ENCODE measurements at places on chromosomes 3 and 15.

GRCh38 chr3:157529085-157529484 lies 25.9 kb upstream of the VEPH1 start:
- no peak for DNase-seq

- DNase-seq = no peak
Measured at GRCh38 chr3:115074502-115074901, 72.6 kb downstream of the ZBTB20 start.

- no peak for DNase-seq
Measured at GRCh38 chr15:53106505-53107286, 316.6 kb upstream of the ONECUT1 start.

DNA sequence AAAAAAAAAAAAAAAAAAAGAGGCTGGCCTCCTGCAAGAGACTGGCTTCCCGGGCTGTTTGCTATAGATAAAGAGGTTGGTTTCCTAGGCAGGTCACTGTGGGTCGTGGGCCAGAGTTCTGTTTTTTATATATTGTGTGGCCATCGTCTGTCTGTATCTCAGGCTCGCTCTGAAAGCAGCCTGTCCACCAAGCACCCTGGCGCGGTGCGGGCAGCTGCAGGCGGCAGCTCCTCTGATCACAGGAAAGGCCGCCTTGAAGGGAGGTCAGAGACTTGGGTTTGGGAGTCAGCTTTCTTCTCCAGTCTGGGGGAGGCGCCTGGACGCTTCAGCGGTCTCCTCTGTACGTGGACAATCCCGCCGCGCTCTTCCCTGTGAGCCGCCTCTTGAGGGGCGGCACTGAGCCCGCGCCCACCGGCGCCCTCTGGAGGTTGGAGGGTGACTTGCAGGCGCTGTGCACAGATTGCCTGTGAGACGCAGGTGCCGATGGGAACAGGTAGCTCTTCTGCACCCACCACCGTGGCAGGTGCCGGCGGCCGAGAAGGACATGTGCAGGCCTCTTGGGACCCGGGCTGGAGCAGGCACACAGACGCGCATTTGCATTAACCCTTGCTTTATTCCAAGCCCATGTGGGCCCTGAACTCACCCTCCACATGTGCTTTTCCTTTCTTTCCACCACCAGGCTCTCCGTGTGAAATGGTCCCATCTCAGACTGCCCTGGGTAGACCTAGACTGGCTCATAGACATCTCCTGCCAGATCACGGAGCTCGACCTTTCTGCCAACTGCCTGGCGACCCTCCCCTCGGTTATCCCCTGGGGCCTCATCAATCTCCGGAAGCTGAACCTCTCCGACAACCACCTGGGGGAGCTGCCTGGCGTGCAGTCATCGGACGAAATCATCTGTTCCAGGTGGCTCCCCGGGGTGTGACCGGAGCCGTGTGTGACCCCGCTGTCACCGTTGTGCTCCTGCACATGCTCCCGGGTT lies 89.3 kb downstream of the LRRK1 start:
- peak; percentile 84 for DNase-seq

GRCh38 chr3:78872195-78872594 lies 895.6 kb downstream of the ROBO1 start:
- DNase-seq = no peak

DNA sequence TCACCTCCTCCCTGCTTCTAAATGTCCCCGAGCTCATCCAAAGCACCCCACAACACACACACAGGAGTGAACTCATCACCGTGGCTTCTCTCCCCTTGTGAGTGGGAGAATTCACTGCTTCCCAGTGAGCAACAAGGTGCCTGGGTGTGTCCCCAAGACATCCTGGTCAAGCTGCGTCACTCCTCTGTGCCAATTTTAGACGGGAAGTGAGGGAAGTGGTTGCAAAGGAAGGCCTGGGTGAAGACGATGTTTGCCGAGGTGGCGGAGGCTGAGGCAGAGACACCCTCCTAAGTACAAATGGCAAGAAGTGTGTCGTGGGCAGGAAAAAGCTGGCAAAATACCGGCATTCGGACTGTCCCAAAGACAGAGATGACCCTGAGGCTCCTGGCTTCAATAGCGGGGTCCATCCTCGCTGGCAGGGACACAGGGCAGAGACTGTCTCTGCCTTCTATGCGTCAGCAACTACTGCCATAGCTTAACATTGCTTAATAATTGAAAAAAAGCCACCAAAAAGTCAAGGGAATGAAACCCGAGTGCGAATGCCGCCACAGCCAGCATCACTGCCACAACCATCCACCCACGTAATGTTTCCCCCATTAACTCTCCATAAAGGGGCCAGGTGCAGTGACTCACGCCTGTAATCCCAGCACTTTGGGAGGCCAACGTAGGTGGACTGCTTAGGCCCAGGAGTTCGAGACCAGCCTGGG lies 72.8 kb downstream of the VGLL4 start:
- DNase-seq = no peak
